ENCODE measurements at places on chromosomes 5 and 9.
A peak's percentile ranks its signal among the peaks of the same experiment; 100 is the strongest.

- H3K4me1 ChIP-seq: no peaks in the 10 kb centered on the region
- no peak overlapping the region for H3K27ac ChIP-seq
- H3K4me3 ChIP-seq: no peak overlapping the region
- no peaks in the 10 kb centered on the region for H3K36me3 ChIP-seq
- no peaks in the 10 kb centered on the region for H3K27me3 ChIP-seq
- DNase-seq: no peak
Measured at GRCh38 chr9:86968258-86968920, 21.1 kb upstream of the GAS1 start.

DNA sequence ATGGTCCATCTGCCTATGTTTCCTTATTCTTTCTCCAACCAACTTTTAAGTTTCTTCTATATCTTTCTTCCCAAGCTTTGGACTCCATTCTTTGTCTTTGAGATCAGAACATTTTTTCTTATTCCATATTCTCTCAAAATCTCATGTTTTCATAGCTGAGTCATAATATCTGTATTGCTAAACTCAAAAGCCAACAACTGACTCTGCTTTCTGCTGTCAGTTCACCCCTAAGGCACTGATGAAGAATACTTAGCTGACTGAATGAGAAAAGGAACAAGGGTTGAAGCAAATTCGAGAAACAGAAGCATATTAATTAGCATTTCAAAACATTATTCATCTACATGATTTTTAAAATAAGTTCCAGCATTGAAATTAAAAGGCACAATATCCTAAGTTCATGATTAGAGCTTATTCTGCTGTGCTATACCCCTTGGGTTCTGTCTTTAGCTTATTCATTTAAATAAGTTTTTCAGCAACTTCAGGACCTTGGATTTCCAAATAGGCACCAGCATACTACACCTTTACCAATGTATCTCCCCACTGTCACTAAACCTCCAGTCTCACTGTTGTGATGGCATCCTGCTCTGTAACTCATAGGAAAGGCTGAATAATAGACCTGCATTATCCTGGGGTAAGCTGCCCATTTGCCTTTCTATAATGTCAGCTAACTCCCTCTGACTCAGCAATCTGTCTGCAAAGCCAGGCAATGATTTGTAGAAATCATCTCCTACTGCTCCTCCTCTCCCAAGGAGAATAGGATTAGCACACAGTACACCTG, 49.9 kb upstream of the C5orf46 start:
- DNase-seq: no peak
- no peaks in the 10 kb centered on the region for H3K36me3 ChIP-seq
- H3K4me1 ChIP-seq: no peaks in the 10 kb centered on the region
- H3K27ac ChIP-seq: no peak overlapping the region
- H3K4me3 ChIP-seq: no peak overlapping the region

- H3K27ac ChIP-seq: peak overlapping the region; percentile 92
- peak overlapping the region; percentile 66 for H3K4me3 ChIP-seq
- DNase-seq: no peak
- no peaks in the 10 kb centered on the region for H3K27me3 ChIP-seq
- peaks cover 57% of the 10 kb centered on the region for H3K4me1 ChIP-seq
- H3K36me3 ChIP-seq: peaks cover 33% of the 10 kb centered on the region
Measured at GRCh38 chr9:129932303-129933151, 97.3 kb downstream of the USP20 start.

- H3K27ac ChIP-seq: no peak overlapping the region
- no peak for DNase-seq
- H3K27me3 ChIP-seq: no peaks in the 10 kb centered on the region
- no peaks in the 10 kb centered on the region for H3K36me3 ChIP-seq
Measured at GRCh38 chr9:17613758-17614157, 34.9 kb downstream of the SH3GL2 start.

GRCh38 chr9:130213911-130214761, 41.9 kb downstream of the NCS1 start:
- no peak for DNase-seq
- H3K4me3 ChIP-seq: no peak overlapping the region
- H3K27ac ChIP-seq: no peak overlapping the region

DNA sequence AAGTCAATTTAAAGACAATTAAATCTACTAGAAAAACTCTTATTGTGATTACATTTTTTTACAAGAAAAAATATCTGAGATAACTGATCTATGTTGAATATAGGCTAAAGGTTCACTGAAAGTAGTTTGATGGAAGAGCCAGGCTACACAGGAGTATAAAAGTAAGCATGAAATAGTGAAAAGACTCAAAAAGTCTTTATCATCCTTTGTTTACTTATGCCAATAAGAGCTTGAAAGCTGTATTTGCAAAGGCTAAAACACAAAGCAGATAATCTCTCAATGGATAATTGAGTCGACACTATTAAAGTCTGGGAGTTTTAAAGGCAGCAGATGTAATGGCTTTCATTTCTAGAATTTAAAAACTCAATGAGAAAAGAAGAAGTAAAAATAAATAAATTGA, 42.0 kb downstream of the SSBP2 start:
- H3K36me3 ChIP-seq: peaks cover 7% of the 10 kb centered on the region
- H3K27me3 ChIP-seq: no peaks in the 10 kb centered on the region
- no peak overlapping the region for H3K4me3 ChIP-seq
- DNase-seq: no peak
- H3K4me1 ChIP-seq: no peaks in the 10 kb centered on the region

- H3K36me3 ChIP-seq: no peaks in the 10 kb centered on the region
- no peak overlapping the region for H3K4me3 ChIP-seq
- H3K27me3 ChIP-seq: no peaks in the 10 kb centered on the region
- no peaks in the 10 kb centered on the region for H3K4me1 ChIP-seq
- no peak for DNase-seq
- no peak overlapping the region for H3K27ac ChIP-seq
Measured at GRCh38 chr9:119343059-119343990, 25.9 kb downstream of the BRINP1 start.

DNA sequence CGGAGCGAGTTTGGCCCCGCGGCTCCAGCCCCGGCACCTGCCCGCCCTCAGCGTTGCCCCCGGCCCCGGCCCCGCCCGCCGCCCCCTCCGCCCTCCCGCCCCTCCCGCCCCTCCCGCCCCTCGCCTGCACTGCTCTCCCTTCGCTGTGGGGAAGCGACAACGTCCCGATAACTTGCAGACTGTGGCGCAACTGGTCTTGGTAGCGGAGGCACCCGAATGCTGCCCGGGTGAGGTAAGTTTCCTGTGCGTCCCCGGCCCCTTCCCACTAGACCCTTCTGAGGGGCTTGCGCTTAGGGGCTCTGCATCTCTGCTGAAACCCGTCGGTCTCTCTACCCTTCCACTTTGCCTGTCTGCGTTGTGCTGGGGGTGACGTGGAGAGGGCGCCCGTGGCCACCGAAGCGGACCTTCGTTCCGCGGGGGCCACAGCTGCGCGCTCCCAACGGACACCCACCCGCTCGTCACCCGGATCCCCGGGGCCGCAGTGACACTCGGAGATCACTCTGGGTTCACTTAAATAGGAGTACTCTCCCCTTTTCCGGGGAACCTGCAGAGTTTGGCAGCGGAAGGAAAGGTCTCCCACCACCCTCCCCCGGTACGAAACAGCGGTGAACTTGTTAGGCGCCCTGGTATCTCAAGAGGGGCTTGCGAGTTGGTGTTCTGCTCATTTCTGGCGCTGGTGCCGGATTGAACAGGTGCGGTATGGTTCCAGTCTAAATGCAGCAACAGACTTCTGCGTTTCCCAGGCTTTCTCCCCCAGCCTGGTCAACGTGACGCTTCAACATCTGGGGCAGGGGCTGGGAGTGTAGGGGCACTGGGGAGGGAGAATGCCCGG, 707 bp downstream of the PIP5K1B start:
- peak overlapping the region; percentile 83 for H3K4me3 ChIP-seq
- peaks cover 19% of the 10 kb centered on the region for H3K36me3 ChIP-seq
- peaks cover 54% of the 10 kb centered on the region for H3K27me3 ChIP-seq
- peaks cover 27% of the 10 kb centered on the region for H3K4me1 ChIP-seq

GRCh38 chr9:91061506-91061905, 259.9 kb downstream of the SYK start:
- peaks cover 11% of the 10 kb centered on the region for H3K36me3 ChIP-seq
- DNase-seq: no peak
- peaks cover 35% of the 10 kb centered on the region for H3K4me1 ChIP-seq
- H3K27me3 ChIP-seq: peaks cover 2% of the 10 kb centered on the region
- no peak overlapping the region for H3K4me3 ChIP-seq
- peak overlapping the region; percentile 59 for H3K27ac ChIP-seq
